ENCODE measurements at places on chromosomes 1 and 21. TPM values are rescaled to one million over a fixed set of nuclear protein-coding genes. Genes with fewer than 3 reads are reported as not detected.

- DNase-seq: no peak
Observed at GRCh38 chr1:27021354-27022031, 8.8 kb upstream of the TENT5B start.

GRCh38 chr1:209727785-209728184 lies 23.1 kb downstream of the HSD11B1 start:
- DNase-seq: no peak

DNA sequence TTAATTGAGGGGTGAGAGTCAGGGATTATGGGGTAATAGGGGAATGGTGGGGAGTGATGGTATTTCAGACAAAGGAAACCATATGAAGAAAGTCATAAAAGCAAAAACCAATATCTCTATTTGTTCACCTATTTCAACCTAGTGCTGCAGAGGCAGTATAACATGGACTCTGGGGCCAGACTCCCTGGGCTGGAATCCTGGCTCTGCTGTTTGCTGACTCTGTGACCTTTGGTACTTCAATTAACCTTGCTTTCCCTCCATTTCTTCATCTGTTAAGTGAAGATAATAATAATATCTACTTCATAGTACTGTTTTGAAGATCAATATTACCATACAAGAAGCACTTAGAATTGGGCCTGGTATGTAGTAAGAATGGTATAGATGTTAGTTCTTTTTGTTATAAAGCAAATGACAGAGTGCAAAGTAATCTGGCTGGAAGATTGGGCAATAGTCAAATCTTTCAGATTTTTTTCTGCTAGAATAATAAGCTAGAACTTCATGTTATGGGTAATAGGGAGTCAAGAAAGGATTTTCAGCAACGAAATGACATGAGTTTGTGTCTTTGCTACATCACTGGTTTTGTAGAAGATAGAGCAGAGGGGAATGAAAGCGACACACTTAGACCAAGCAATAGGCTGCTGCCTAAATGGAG lies 9.0 kb downstream of the EPHX4 start:
- DNase-seq: no peak

DNA sequence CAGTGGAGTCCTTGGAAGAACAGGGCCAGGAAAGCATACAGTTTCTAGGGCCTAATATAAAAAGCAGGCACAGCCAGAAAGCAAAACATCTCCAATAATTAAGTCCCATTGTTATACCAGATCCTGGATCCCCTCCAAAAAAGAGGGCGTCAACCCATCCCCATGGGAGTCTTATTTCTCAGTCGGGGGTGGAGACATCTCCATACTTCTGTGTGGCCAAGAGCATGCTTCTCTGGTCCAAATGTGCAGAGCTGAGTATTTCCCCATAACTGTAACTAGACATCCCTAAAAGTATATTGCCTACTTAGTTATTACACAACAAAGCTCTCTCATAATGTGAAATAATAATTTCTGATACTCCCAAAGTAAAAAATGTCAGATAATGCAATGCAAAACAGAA lies 104.2 kb upstream of the SOX13 start:
- no peak for DNase-seq

GRCh38 chr1:210263963-210264362 lies 31.4 kb downstream of the SERTAD4 start:
- DNase-seq: no peak

DNA sequence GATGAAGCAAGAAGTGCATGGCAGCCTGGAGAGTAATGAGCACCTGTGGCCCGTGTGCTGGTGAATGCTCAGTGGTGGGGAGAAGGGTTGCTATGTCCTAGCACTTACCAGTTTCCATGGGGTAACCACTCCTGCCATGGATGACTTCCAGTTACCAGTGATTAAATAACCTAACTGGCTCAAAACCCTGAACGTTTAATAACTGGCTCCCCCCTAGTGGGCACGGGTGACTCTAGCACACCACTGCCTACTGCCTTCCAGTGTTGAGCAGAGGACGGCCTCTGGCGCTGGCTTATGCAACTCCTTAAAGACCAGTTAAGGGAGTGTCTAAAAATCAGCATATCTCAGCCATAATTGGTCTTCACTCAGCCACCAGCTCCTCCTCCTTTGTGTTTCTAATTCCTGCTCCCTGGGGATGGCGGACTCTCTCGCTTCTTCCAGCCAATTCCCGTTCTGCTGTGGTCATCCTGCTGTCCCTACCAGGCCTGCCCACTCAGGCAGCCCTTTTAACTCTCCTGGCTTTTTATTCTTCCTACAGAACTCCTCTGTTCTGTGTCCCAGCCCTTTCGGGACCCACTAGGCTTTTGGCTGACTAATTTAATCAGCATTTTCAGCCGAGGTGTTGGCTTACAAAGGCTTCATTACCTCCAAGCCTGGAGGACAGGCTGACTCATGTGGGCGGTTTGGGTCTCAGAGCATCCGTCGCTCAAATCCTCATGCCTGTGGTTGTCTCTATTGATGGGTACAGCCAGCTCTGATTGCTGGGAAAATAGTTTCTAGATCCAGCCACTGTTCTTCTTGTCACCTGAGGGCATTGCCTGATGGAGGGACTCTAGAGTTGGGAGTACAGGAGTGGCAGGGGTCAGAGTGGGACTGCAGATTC lies 332.4 kb downstream of the CAMTA1 start:
- DNase-seq: peak; percentile 84

DNA sequence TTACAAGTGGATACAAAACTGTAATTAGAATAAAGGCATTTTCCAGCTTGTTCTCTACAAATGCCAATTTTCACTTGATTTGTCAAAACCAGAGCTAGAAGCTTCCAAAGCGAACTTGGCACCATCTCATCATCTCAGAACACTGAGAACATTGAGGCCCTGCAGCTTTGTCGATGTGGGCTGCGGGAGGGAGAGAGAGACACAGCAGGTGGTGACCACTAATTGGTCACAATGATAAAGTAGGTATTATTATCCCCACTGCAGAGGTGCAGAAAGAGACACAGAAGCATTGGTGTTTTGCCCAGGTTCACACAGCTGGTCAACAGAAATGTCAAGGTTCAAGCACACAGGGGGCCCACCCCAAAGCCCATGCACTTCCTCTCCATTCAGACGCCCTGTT lies 72.2 kb upstream of the KRTAP19-8 start:
- no peak for DNase-seq

GRCh38 chr1:228219962-228220780 lies 12.3 kb downstream of the OBSCN start:
- DNase-seq: no peak

DNA sequence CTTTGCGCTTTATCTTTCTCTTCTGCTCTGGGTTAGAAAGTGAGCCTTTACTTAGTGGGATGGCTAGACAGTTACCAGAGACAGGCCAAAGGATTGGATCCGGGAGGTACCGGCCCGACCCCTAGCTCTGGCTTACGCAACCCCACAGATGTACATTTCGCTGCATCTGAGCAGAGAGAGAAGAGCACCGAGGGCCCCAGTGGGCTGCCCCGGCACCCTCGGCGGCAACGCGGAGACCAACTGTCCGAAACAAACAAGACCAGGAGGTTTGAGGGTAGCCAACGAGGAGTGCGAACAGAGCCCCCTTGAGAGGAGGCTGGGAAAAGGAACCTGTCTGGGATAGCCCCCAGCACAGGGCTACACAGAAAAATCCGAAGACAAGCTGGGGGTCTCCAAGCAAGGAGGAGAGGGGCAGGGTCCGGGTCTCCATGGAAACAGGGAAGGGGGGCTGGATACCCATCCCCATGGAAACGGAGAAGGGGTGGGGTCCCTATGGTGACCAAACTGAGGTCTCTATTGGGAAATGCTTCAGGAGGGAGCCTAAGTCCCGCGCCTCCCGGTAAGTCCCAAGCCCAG lies 373 bp downstream of the MTF1 start:
- DNase-seq: no peak

DNA sequence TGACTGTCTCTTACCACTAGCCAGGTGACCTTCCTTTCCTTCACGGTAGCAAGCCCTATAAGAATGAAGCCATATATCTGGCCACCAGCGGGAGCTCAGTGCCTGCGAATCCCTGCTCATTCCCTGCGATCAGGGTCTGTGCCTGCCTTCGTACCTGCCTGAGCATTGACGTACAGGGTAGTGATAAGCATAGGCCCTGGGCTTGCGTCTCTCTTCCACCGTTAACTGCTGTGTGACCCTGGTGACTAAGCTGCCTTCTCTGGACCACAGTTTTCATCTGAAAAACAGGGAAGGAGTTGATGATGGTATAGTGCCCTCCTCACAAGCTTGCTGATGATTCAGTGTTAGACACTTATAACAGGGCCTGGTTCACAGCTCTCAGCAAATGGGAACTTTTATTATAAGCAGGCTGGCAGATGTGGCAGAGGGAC lies 4.1 kb downstream of the ZC3H12A start:
- DNase-seq: no peak

DNA sequence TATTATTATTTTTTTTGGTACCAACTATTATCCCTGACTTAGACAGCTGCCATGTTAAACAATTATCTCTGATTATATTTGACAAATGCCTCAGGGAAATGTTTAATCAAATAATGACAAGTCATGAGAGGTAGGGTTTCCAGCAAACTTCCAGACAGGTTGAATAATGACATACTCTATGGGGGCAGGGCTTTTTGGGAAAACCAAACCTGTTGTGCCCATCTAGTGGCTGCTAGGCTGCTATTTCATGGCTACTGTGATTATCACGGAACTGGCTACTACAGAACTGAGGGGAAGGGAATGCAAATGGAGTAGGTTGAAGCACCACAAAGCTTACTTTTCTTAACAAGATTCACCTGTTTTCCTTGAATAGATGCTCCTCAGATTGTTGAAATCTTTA lies 77.6 kb downstream of the DUSP10 start:
- DNase-seq: no peak

- no peak for DNase-seq
Observed at GRCh38 chr1:220497220-220497947, 30.6 kb upstream of the MARK1 start.

DNA sequence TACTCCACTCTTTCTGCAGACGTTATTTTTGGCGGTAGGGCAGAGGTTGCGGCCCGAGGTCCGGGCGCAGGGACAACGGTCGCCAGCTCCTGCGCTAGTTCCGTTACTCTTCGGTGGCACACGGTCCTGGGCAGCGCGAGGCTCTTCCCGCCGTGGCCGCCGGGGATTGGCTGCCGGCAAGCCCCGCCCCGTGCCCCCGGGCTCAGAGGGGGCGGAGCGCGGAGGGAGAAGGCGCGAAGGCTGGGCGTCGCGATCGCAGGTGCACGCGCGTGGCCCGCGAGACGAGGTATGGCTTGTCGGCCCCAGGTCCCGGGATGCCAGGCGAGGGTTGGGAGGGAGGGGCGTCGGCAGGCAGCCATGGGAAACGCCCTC lies 518 bp upstream of the SHE start:
- peak; percentile 62 for DNase-seq

DNA sequence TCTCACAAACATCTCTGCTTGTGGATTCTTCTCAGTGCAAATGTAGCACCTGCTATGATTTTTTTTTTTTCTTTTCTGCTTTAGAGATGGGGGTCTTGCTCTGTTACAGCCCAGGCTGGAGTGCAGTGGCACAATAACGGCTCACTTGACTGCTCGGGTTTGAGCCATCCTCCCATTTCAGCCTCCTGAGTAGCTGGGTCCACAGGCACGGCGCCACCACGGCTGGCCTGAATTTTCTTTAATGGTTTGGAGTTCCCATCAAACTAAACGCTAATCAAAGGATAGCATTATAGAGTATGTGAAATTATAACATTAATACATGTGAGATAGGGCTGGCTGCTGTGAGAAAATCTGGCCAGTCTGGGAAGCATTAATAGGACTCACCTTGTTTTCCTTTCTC lies 7.2 kb upstream of the PTGER3 start:
- DNase-seq: no peak

DNA sequence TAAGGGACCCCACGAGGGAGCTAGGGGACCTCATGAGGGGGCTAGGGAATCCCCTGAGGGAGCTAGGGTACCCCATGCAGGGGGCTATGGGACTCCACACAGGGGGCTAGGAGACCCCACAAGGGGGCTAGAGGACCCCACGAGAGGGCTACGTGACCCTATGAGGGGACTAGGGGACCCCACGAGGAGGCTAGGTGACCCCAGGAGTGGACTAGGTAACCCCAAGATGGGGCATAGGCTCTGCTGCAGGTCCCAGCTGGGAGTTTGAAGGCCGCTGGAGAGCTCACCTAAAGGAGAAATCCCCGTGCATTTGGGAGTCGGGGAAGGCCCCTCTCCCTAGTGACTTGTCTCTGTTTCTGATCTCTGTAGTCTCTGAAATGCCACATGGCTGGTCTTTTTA lies 50.0 kb upstream of the DMRTB1 start:
- no peak for DNase-seq

- no peak for DNase-seq
Observed at GRCh38 chr1:17576519-17576853, 37.0 kb downstream of the ARHGEF10L start.

- DNase-seq: no peak
Observed at GRCh38 chr1:59499943-59500569, 203.2 kb downstream of the FGGY start.

DNA sequence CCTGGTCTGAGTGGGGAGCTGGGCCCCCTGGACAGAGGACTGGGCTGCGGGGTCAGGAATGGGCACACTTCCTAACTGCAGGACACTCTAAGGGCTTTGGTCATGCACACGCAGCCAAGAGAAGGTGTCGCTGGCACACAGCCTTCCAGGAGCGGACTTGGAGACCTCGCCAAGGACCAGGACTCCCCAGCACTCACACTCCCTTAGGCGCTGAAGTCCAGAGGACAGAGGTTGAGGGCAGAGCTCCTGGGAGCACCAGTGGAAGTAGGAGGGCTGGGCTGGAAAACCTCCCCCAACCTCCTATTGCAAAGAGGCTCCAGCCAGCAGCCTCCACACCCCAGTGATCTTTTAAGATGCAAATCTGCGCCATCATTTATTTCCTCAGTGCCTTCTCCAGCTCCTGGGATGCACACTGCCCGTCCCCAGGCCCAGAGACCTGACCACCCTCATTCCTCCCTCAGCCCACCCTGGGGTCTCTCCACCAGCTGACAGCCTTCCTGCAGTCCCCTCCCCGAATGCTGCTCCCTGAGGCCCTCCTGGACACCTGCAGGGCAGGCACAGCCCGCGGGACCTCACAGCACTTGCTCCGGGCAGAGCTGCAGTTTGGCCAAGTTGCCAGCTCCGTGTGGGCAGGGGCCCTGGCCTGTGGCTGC lies 3.0 kb downstream of the TSPEAR start:
- peak; percentile 71 for DNase-seq

DNA sequence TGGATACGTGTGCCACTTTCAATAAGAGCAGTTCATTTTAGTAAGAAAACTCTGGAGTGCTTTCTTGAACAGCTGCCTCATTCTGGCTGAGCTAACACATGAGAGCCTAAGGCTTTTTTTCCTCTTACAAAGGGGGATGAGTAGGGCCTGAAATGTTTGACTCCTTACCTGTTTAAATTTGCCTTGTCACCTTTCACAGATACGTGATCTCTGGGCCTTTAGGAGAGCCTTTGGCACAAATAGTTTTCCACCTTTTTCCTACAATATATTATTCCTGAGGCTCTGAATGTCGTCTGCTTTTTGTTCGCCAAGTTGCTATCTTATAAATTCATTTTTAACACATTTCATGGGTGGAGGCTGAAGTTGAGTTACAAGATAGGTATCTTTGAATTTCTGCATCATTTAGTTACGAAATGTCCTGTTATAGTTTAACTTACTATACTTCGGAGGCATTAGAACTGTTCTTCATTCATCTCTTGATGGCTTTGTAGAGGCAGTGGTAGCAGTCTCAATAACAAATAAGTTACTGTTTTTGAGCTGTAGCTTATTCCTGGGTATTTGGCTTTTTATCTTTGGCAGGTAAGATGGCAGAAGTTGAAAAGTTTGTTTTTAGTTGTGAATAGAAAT lies 17.2 kb downstream of the UBAP2L start:
- DNase-seq: no peak

Gene DCDC2B
- total RNA-seq: not detected

Gene DNAI4
- total RNA-seq: 1.4 TPM

Gene FGR
- not detected for total RNA-seq

Gene FLG2
- not detected for total RNA-seq

Gene EPHB2
- 8.3 TPM for total RNA-seq

Gene REN
- not detected for total RNA-seq

Gene LRRC53
- not detected for total RNA-seq

Gene AADACL3
- total RNA-seq: 0.35 TPM

Gene TAL1
- 0.04 TPM for total RNA-seq

Measured in H9 (cell line).